ENCODE measurements at places on chromosomes 16 and 17.

GRCh38 chr16:86512860-86513470 lies 2.6 kb downstream of the FOXF1 start:
- no peak for DNase-seq

- no peak for DNase-seq
These were observed 263.7 kb downstream of the MAP2K6 start for GRCh38 chr17:69678206-69678605.

DNA sequence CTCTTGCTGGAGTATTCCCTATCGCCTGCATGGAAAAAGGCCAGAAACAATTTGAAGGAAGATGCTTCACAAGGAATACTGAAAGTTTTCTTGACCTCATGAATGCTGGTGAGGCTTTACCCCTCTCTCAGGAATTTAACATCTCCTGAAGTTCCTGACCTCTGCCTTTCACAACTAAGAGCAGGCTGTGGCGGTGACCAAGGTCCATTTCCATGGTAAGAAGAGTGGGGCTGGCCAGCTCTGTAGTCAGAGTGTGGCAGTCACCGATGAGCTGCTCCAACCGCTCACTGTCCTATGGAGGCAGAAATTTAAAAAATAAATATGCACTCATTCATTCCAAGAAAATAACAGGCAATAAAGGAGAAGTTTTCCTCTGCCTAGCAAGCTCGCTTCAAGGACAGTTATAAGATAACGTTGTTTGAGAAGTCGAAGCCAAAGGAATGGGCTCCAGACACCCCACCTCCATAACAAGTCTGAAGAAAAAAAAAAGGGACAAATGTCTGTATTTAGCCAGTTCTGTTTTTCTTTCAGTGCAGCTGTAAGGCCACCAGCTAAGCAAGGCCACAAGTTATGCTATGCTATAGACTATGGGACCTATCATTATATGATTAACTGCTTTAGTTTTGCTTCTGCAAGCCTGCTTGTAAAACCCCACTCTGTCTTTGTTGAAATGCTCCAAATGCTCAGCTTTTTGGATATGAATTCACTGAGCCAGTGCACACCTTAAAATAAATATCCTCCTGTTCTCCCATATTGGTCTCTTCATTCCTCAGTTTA lies 6.0 kb upstream of the CCL4L2 start:
- no peak for DNase-seq

DNA sequence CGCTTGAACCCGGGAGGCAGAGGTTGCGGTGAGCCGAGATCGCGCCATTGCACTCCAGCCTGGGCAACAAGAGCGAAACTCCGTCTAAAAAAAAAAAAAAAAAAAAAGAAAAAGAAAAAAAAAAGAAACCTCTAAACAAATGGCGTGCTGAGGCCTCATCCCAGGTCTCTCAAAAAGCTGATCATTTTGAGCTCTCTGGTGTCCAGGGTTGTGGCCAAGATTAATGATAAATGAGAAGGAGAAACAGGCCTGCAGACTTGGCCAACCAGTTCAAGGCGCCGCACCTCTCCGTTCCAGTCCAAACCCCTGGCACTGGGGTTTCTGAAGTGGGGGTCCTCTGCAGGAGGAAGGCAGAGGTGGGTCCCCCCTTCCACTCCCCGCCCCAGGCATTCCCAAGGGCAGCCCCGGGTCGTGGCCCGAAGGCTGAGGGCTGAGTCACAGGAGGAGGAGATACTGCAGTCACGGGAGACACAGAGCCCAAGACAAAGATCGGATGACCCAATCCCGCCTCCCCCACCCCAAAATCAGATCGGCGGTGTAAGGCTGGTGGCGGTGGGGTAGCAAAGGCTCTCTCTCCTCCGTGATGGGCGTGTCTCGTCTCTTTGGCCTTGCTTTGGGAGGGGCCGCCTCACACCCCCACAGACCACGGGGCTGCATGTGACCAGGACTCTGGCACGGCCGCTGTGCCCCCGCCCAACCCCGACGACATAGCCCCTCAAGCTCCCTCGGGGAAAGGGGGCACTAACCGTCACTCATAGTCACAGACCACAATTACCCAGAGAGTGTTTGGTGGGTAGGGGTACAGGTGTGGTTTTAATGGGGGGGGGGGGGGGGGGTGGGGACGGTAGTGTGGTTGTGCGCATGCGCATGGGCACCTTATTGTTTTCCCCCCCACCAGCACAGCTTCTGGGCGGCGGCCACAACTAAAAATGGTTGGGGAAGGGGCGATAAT lies 1.1 kb downstream of the VAT1 start:
- DNase-seq, result no peak

GRCh38 chr17:44496815-44497214 lies 6.4 kb downstream of the GPATCH8 start:
- DNase-seq, result no peak

DNA sequence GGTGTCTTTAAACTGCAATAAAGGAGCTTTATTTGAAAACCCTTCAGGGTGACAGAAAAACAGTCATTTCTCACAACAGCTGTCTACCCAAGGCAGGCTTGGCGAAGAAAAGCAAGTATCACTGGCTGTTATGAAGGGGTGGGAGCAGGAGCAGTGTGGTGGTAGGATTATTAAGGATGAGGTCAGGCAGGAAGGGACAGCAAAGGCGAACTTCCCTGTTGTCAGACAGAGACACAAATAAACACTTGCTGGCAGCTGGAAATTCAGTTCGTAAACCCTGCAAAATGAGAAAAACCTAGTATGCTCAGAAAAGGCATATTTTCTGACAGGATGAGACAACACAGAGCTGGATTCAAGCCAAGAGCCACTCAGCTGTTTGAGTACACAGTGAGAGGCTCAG lies 416.3 kb upstream of the CDH5 start:
- DNase-seq, result no peak

GRCh38 chr17:61460796-61461585 lies 8.8 kb downstream of the TBX4 start:
- DNase-seq, result no peak
